ENCODE measurements at places on chromosomes 2 and 18. TPM values are rescaled to one million over a fixed set of nuclear protein-coding genes. Genes with fewer than 3 reads are reported as not detected.

The LRRC30 gene
- total RNA-seq = not detected

The AKAIN1 gene
- not detected for total RNA-seq

The CDH20 gene
- not detected for total RNA-seq

The FEV gene
- total RNA-seq = not detected

The MARCO gene
- total RNA-seq = 0.08 TPM

The SAG gene
- not detected for total RNA-seq
